ENCODE measurements at places on chromosomes 2 and 18.

GRCh38 chr2:144215701-144216675 is 303.9 kb downstream of the ZEB2 start:
- no peak for DNase-seq

GRCh38 chr2:240599141-240599583 is 12.6 kb downstream of the CAPN10 start:
- DNase-seq, result no peak

- DNase-seq, result no peak
Measured at GRCh38 chr2:236748801-236749200, 179.2 kb downstream of the ACKR3 start.

- DNase-seq, result no peak
Measured at GRCh38 chr2:70574618-70575017, 21.0 kb upstream of the TGFA start.

DNA sequence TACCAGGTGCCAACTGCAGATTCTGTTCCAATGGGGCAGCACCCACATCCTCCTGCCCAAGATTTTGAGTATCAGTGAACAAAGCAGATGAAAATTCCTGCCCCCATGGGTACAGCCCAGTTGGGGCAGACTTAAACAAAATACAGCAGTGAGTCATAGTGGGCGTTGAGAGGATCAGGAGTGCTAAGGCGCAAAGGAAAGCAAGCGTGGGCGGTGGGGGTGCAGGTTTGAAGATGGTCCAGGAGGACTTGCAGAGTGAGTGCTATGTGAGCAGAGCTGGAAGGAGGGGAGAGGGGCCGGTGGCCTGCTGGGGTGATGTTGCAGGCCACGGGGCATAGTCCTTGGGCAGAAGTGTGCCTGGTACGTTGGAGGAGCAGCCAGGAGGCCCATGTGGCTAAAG is 24.7 kb downstream of the STEAP3 start:
- DNase-seq, result no peak

DNA sequence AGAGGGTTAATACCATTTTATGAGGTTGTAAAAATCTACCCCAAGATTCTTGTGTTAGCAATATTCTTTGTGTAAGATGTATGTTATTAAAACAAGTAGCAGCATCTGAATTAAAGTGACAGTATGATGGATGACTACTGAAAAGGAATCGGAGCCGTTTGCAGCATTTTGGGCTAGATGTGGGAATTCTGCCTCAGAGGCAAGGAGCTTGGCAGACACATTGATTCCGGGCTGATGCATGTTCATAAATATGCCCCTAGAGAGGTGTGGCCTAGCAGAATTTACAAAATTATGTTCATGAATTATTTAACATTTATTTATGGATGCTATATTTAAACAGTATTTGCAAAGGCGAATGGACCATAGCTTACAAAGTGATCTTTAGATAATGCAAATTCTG is 389.0 kb upstream of the ETAA1 start:
- DNase-seq, result no peak

GRCh38 chr2:46213906-46214305 is 83.3 kb upstream of the EPAS1 start:
- DNase-seq, result no peak

DNA sequence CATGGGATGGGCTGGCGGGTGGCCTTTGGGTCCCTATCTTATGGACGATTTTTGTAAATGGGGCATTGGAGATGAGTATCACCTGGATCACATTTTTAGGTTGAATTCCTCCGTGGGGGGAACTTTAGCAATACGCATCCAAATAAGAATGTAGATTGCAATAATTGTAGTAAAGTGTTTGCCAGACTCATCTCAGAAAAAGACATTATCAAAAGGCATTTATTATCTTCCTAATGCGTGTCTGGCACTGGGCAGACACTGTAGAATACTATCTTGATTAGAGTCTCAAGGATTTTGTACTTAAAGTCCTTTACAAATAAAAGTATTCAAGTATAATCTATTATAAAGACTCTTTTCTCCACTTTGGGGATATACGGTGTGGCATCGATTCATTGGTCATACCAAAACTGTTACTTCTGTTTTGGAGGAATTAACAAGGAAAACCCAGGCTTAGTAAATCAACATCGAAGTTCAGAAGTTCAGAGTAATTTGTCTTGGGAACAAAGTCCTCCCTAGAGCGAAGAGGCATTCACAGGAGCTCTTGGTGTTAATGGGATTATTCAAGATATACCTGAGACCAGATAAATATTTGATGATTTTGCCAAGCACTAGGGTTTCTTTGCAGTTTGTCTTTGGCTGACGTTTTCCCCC is 578 bp upstream of the ACKR3 start:
- DNase-seq, result no peak

GRCh38 chr2:72576861-72577260 is 249.0 kb downstream of the EXOC6B start:
- DNase-seq, result no peak

- DNase-seq, result no peak
Measured at GRCh38 chr2:235868645-235869044, 299.5 kb downstream of the GBX2 start.

DNA sequence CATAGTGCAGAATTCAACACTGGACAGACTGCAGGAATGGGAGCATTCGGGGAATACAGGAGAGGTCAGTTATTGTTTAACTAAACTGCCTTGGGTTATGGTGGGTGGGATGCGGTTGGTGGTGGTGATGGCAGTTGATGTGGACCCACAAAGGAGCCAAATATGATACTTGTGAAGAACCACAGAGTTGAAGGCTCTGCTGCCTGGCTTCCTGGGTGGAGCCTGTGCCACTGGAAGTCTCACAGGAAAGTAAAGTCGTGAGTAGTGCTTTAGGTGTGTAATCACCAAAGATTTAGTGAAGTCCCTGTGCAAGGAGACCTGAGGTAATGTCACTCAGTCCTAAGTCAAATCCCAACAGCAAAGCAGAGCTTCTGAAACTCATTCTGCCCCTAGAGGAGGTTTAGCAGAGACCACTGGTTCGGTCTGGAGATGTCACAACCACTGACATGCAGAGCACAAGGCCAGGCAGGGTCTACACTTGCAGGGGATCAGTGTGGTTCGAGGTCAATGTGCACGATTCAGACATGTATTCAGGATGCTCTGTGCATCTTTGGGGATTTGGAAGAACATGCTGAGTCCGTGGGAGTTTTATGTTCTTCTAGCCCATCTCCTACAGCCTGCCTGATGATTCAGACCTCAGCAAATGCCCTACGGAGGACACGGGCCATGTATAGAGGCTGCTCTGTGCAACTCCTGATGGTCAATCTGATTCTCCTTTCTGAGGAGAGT is 1150.9 kb downstream of the RPIA start:
- DNase-seq, result no peak

GRCh38 chr2:66748939-66749338 is 314.0 kb downstream of the MEIS1 start:
- DNase-seq, result no peak

- DNase-seq, result no peak
Measured at GRCh38 chr18:11885278-11885947, 22.7 kb downstream of the MPPE1 start.

- DNase-seq, result no peak
Measured at GRCh38 chr2:20214566-20215182, 10.3 kb downstream of the SDC1 start.

GRCh38 chr18:62784966-62785413 is 69.6 kb downstream of the PHLPP1 start:
- DNase-seq, result no peak

GRCh38 chr2:24205131-24205530 is 30.3 kb downstream of the FAM228A start:
- DNase-seq, result no peak

- no peak for DNase-seq
Measured at GRCh38 chr2:24568551-24568950, 77.5 kb downstream of the NCOA1 start.

GRCh38 chr2:113164930-113165585 is 8.7 kb upstream of the PSD4 start:
- no peak for DNase-seq

GRCh38 chr2:218897394-218898108 is 16.9 kb downstream of the WNT10A start:
- DNase-seq, result no peak

DNA sequence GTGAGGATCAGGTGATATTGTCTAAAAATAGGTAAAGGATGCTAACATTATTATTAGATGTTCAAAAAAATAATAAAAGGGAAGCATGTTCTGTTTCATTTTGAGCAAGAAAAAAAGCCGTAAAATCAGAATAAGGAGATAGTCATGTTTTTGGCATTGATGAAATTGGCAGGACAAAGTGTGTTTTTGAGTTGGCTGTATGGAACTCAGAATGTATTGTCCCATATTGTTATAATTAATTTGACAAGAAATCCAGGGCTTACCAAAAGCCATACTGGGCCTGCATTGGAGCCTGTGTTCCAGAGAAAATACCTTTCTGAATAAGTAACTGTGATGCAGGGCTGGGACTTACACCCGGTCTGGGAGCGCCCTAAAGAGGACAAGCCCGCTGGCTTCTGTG is 232.0 kb downstream of the AGAP1 start:
- DNase-seq, result no peak

GRCh38 chr2:231467613-231468530 is 3.6 kb upstream of the NCL start:
- no peak for DNase-seq

- no peak for DNase-seq
Measured at GRCh38 chr2:163595028-163595427, 140.8 kb downstream of the FIGN start.

- no peak for DNase-seq
Measured at GRCh38 chr18:22705328-22705727, 227.8 kb upstream of the RBBP8 start.

GRCh38 chr2:26563686-26564085 is 77.5 kb downstream of the CIB4 start:
- no peak for DNase-seq

GRCh38 chr18:74342416-74343043 is 26.9 kb downstream of the C18orf63 start:
- DNase-seq, result no peak

DNA sequence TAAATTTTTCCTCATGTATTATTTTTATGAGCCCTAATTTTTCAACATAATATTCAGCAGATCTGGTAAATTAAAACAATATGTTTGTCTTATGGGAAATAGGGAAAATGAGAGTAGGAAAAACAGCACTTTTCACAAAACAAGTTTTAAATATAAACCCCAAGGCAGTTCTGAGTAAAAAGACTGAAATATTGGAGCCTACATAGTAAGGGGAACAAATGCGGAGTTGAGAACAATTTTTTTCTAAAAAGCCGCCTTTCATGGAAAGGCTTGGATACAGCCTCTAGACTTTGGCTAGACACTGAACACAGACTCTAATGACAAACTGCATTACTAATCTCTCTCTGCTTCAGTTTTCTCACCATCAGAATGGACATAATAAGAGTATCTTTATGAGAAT is 174.1 kb downstream of the NOL4 start:
- no peak for DNase-seq

DNA sequence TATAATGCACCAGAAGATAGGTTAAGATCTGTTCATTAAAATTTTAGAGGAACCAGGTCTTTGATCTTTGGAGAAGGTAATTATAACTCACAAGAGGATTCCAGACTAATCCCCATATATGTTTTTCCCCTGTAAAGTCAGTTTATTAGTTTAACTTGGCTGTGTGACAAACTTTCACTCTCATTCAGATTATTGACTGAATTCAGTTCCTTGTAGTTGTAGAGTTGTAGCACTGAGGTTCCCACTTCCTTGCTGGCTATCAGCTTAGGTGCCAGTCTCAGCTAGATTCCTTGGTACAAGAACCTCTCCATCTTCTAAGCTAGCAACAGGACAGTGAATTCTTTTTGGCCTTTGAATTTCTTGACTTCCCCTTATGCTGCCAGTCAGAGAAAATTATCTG is 19.1 kb downstream of the REG1A start:
- no peak for DNase-seq

DNA sequence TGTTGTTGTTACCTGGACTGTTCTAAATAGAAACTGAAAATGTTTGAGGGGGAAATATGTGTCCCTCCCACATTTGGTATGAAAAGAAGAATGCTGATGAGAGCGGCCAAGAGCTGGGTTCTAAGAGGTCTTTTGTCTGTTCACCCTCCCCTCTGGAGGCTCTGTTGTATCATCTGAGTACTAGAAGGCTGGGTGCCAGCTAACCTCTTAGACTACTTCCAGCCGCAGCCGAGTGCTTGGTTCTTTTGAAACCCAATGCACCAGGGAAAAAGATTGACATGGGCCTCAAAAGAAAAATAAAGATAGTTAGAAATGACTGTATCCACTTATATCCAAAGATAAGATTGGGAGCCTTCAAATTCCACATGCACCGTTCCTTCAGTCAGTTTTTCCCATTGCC is 255.9 kb downstream of the TXNL1 start:
- DNase-seq, result no peak

GRCh38 chr2:141200191-141200590 is 930.6 kb downstream of the LRP1B start:
- no peak for DNase-seq

DNA sequence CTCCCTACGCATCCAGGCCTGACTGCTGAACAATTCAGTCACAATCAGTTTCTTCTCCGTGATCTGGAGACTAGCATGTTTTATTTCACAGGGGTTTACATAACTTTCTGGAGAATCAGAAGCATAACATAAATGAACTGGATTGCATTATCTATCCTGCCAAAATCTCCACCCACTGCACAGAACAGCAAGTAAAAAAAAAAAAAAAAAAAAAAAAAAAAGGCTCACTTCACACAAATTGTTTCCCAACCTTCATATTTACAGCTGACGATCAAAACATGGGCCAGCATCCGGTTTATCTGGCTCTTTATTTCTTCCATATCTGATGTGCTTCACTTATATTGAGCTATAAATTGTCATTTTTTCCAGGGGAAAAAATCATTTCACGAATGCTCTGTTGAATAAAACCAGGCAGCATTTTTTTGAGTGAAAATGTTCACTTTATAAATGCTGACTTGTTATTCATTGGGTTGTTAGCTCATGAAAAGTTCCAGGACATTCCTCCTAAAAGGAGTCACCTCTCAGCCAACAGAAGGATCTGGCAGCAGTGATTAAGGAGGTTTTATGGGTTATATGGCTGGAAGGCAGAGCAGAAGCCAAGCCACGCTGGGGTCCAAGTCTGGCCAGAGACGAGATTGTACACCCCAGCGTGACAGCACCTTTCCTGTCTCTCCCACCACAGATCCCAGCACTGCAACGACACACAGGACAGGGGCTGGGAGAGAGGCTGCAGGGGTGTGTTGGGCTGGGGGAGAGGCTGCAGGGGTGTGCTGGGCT is 51.2 kb upstream of the GLI2 start:
- DNase-seq, result no peak

- no peak for DNase-seq
Measured at GRCh38 chr18:71471963-71472725, 1072.0 kb downstream of the CBLN2 start.

- DNase-seq, result no peak
Measured at GRCh38 chr18:6614952-6615351, 114.6 kb upstream of the ARHGAP28 start.
